Camera-type eye (tissue), 1 donor: ENCODE measurements at places on chromosomes 13 and 19. TPM values are rescaled to one million over a fixed set of nuclear protein-coding genes. Genes with fewer than 3 reads are reported as not detected.

Gene GRWD1
- total RNA-seq: 26.2 TPM

Gene C5AR1
- 2.0 TPM for total RNA-seq

Gene PEAK3
- 0.44 TPM for total RNA-seq

Gene B3GNT8
- total RNA-seq: 1.9 TPM

Gene TEKTIP1
- not detected for total RNA-seq

Gene GJB6
- total RNA-seq: 3.4 TPM

Gene PRSS57
- total RNA-seq: not detected

Gene SYNGR4
- not detected for total RNA-seq

Gene HIF3A
- total RNA-seq: 73.6 TPM

Gene SIGLEC10
- 0.77 TPM for total RNA-seq

Gene RASL11A
- 9.6 TPM for total RNA-seq

Gene PSENEN
- 12.8 TPM for total RNA-seq

Gene TUBA3C
- total RNA-seq: not detected

Gene LINGO3
- total RNA-seq: 12.9 TPM

Gene KLK11
- total RNA-seq: 4.7 TPM

Gene ZNF28
- total RNA-seq: 24.7 TPM

Gene GPR183
- total RNA-seq: 7.6 TPM

Gene CGB8
- total RNA-seq: not detected

Gene FGF22
- total RNA-seq: not detected
